ENCODE measurements at places on chromosomes 12 and 14.
A peak's percentile ranks its signal among the peaks of the same experiment; 100 is the strongest.

GRCh38 chr14:83825843-83826242 is 1704.1 kb upstream of the FLRT2 start:
- H3K27me3 ChIP-seq, result no peaks in the 10 kb centered on the region
- H3K4me3 ChIP-seq, result no peak overlapping the region
- no peaks in the 10 kb centered on the region for H3K36me3 ChIP-seq
- H3K4me1 ChIP-seq, result no peaks in the 10 kb centered on the region

DNA sequence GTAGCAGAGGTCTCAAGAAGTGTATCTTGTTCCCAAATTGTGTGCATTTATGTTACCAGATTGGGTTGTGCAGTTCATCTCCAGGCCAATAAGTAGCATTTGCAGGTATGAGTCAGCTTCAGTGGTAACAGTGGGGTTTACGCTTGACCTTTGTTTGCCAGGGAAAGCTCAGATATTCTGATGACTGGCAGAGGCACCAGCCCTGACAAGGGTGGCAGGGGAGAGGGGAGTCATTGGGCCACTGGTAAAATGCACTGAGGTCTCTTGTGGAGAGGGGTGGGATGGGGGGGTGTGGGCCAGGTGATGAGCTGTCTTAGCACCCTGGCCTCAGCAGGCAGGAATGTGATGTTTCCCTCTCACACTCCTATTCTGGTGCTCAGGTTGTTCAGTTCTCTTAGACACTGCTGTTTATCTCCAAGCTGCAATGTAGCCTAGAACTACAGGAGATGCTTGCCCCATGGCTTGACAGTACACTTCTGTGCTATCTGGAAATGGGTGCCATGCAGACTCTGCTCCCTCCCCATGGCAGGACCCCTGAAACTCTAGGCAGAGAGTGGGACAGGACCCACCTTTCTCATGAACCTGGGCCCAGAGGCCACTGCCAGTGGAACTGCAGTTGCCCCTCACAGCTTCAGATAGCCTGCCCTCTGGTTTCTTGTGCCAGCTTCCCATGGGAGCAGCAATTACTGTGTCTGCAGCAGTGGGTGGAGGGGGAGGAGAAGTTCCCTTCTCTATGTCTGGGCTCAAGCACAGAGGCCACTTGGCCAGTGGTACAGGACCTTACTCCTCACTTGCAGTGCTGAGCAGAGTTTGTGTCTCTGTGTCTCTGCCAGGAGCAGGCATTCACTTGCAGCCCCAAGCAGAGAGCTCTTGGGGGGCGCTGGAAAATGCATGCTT is 31.9 kb downstream of the USP15 start:
- peak overlapping the region; percentile 58 for H3K27ac ChIP-seq
- peaks cover 73% of the 10 kb centered on the region for H3K36me3 ChIP-seq
- peak; percentile 38 for DNase-seq
- no peak overlapping the region for H3K4me3 ChIP-seq
- H3K27me3 ChIP-seq, result no peaks in the 10 kb centered on the region
- H3K4me1 ChIP-seq, result peaks cover 66% of the 10 kb centered on the region

DNA sequence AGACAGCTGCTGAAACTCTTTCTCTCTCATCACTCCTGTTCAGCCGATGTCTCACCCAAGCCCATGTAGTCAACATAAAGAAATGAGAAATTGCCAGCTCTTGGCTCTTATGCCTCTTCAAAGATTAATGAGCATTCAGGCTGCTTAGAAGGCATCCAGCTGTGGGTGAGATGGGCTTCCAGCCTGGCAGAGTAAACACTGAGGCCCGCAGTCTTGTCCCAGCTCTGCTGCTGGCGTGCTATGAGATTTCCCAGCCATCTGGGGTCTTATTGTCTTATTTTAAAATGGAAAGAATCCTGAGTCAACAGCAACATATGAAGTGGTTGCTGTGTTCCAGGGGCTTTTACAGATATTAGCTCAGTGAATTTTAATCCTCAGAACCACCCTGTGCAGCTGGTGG is 12.6 kb downstream of the RXYLT1 start:
- H3K36me3 ChIP-seq, result peaks cover 36% of the 10 kb centered on the region
- H3K27me3 ChIP-seq, result no peaks in the 10 kb centered on the region
- no peak for DNase-seq
- H3K27ac ChIP-seq, result no peak overlapping the region
- H3K4me1 ChIP-seq, result peaks cover 8% of the 10 kb centered on the region

DNA sequence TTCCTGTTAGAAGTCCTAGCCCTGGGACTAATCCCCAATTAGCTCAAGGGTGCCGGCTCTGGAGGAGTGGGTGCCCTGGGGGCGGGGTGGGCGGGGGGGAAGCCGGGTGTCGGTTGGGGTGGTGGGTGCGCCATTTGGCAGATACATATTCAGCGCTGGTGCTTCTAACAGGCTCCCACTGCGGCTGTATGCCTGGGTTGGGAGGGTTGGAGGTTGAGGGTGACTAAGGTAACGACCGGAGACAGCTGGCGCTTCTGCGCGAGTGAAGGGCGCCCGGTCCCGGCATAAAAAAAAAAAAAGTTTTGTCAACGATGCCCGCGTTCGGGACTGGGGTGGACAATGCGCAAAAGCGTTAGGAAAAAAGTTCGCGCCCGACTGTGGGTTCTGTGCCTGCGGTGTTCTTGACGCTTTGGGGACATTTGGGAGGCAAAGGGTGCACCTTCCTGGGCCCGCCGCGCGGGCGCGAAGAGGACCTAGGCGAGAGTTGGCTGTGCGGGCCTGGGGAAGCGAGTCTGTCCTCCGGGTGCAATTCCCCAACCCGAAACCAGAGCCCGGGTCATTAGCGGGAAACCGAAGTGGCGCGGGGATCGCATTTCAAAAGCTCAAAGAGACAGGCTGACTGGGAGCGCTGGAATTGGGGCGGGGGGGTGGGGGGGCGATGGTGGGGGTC is 19.2 kb downstream of the TBX3 start:
- no peaks in the 10 kb centered on the region for H3K36me3 ChIP-seq
- peaks cover 10% of the 10 kb centered on the region for H3K4me1 ChIP-seq
- no peak for DNase-seq

GRCh38 chr14:100841761-100842403 is 16.0 kb downstream of the MEG3 start:
- H3K4me3 ChIP-seq, result no peak overlapping the region
- peaks cover 7% of the 10 kb centered on the region for H3K4me1 ChIP-seq
- no peak for DNase-seq
- no peaks in the 10 kb centered on the region for H3K27me3 ChIP-seq
- no peaks in the 10 kb centered on the region for H3K36me3 ChIP-seq

DNA sequence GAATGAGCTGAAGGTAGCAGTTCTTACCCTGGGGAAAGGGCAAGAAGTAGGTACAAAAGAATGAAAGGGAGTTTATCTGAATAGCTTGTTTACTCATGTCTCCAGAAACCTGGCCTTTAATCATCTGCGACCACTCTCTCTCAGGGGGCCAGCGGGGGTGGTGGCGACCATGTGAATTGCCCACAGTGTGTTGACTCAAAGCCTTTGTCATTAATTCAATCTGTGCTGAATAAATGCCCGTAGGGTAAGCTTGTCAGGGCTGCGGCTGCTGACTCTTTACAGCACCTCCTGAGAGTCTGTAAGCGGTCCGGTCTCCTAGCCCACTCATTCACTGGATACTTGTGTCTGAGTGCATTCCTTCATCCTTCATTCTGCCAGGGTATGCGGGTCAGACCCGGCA is 874.4 kb downstream of the SLC6A15 start:
- no peaks in the 10 kb centered on the region for H3K27me3 ChIP-seq
- H3K36me3 ChIP-seq, result no peaks in the 10 kb centered on the region
- DNase-seq, result no peak

- no peaks in the 10 kb centered on the region for H3K36me3 ChIP-seq
- no peak overlapping the region for H3K27ac ChIP-seq
- no peaks in the 10 kb centered on the region for H3K4me1 ChIP-seq
- no peak overlapping the region for H3K4me3 ChIP-seq
These were observed 185.2 kb downstream of the ACSS3 start for GRCh38 chr12:81263072-81263471.

Measured in activated naive CD8-positive, alpha-beta T cell treated with anti-CD3 and anti-CD28 coated beads for 36 hours (primary cell).